Spinal cord (tissue), 10 donors: ENCODE measurements at places on chromosomes 11 and 22. TPM values are rescaled to one million over a fixed set of nuclear protein-coding genes. Genes with fewer than 3 reads are reported as not detected.

The BIRC3 gene
- total RNA-seq: 3.9 TPM

The BDNF gene
- total RNA-seq: 2.7 TPM

The PGA5 gene
- 0.50 TPM for total RNA-seq

The GLYAT gene
- not detected for total RNA-seq

The SCGB1C1 gene
- not detected for total RNA-seq
